Stimulated activated CD8-positive, alpha-beta memory T cell treated with anti-CD3 and anti-CD28 coated beads, Interleukin-15, amount 100 ng/mL, for 1 hour (primary cell): ENCODE measurements at places on chromosomes 5 and 9.

DNA sequence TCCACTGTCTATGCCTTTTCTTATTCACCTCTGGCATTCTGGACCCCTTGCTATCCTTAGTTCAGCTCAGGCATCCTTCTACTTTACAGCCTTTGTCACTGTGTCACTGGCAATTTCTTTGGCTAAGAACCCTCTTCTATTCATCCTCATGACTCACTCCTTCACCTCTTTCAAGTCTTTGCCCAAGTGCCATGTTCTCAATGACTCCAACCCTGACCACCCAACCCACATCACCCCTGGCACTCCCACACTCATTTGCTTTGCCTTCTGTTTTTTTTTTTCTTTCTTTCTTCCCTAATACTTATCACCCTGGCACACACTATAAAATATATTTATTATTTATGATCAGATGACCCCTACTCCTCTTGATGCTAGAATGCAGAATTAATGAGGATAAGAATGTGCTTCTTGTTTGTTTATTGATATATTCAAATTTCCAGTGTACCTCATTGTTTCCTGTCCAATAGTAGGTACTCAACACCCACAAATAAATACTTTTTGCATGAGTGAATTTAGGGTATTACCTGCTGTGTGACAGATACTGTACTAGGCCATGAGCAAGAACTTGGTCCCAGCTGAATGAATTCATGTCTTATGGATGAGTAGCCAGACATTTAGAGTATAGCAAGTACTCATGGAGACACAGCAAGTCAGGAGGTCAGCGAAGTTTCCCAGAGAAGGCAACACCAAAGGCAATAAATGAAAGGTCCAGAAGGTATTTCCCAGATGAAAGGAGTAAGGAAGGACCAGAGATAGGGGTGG, 236.1 kb downstream of the PAPPA start:
- DNase-seq = no peak

DNA sequence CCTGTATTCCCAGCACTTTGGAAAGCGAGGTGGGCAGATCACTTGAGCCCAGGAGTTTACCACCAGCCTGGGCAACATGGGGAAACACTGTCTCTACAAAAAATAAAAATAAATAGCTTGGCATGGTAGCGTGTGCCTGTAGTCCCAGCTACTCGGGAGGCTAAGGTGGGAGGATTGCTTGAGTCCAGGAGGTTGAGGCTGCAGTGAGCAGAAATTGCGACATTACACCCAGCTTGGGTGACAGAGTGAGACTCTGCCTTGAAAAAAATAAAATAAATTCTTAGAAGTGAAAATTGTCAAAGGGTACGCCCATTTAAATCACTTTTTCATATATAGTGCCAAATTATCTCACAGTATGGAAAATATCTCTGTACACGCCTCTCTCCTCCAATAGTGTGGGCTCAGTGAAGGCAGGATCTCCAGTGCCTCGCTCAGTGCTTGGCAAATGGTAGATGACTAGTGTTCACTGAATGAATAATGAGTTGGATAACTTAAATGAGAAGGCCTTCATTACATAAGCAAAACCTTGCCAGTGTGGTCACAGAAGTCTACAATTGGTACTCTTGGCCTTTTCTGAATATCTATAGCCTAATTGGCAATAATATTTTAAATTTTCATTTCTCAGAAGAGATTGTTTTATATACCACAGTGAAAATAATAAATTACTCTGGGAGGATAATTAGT, 9.4 kb upstream of the CCL28 start:
- DNase-seq = no peak

DNA sequence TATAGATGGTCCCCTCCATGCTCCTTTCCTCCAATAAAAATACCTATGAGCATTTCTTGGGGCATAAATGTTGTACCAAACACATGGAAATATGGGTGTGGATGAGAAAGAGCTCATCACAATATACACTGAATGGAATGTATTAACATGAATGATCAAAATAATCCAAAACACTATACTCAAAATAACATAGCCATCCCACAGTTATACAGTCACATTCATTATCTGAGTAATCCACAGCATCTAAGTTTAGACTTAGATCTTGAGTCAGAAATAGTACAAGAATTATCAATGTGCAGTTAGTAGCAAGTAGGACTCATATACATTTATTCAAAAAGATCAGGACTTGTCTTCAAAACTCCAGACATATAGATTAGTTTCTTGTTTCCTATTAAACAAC, 175.2 kb upstream of the NREP start:
- DNase-seq = no peak

DNA sequence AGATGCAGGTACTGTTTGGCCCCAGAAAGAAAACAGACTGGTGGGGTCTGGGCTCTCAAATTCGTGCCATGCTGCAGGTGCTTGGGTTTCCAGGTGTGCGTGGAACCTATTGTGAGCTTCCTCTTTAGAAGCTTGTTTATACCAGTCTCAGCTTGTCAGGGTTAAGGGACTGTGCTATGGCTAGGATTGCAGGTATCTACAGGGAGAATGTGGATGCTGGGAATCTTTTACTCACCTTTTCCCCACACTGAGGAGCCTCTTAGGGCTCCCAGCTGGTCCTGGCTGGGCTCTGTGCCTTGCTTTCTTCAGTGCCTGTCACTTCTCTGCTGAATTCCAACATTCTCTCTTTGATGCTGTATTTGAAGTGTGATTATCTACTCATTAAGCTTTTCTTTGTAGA, 111.8 kb downstream of the WDR70 start:
- DNase-seq = no peak

- DNase-seq = no peak
Measured at GRCh38 chr9:71758785-71759184, 9.5 kb downstream of the CEMIP2 start.

- DNase-seq = no peak
Measured at GRCh38 chr5:14266171-14266570, 123.0 kb downstream of the TRIO start.

GRCh38 chr5:178180141-178180863, 6.9 kb downstream of the GMCL2 start:
- no peak for DNase-seq

GRCh38 chr9:133661846-133662540, 25.8 kb downstream of the DBH start:
- DNase-seq = no peak

- DNase-seq = peak; percentile 54
Measured at GRCh38 chr5:50440651-50441492, at the start of gene EMB. Gene EMB (minus strand): TSS chr5:50441288. CDS start chr5:50441151, 137 bp downstream.

GRCh38 chr5:151317871-151318270, 14.3 kb upstream of the SLC36A3 start:
- no peak for DNase-seq

DNA sequence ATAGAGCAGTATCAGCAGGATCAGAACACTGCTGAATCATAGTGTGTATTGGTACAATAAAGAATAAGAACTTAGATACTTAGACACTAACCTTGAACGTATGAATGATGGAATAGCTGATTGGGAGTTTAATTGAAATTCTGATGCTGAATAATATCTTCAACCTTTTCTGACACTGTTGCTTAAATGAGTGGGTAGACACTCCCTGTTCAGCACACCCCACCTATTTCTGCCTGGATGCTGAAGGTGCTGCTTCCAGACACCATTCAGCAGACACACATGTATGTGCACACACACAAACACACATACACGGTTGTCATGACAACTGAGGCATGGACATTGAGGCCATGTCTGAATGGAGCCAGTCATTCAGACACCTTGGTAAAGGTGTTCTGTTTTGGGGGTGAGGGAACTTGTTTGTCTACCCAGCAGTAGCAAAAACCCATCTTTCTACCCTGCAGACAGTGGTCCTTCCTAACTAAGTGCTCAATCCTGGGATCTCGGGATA, 54.3 kb downstream of the TMEM215 start:
- DNase-seq = no peak

DNA sequence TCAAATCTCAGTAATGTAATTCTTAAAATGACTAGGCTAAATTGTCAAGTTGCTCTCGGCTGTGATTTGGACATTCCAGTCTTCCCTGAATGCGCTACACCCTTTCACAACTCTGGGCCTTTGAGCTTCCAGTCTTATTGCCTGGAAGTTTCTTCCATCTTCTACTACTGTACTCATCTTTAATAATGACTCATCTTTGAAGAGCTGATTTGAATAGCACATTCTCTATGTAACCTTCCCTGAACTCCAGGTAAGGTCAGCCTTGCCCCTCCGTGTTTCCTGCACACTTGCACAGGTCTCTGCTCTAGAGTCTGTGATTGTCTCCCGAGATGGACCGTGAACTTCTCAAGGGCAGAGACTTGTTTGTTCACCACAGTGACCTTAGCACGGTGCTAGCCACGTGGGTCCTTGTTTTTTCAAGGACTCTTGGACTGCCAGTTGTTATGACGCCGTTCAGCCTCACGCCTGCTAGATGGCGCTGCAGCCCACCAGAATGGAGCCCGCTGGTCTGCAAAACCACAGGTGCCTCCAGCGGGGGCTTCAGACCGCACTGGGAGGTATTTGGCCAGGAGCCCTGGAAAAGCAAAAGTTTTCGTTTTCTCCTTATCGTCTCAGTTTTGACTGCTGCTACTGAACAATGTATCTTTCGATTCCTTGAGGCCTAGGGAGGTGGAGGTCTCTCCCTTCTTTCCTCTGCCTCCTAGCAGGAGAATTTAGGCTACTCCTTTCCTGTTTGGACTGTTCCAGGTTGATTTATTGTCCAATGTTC, 44.4 kb downstream of the SEC61B start:
- peak; percentile 30 for DNase-seq

DNA sequence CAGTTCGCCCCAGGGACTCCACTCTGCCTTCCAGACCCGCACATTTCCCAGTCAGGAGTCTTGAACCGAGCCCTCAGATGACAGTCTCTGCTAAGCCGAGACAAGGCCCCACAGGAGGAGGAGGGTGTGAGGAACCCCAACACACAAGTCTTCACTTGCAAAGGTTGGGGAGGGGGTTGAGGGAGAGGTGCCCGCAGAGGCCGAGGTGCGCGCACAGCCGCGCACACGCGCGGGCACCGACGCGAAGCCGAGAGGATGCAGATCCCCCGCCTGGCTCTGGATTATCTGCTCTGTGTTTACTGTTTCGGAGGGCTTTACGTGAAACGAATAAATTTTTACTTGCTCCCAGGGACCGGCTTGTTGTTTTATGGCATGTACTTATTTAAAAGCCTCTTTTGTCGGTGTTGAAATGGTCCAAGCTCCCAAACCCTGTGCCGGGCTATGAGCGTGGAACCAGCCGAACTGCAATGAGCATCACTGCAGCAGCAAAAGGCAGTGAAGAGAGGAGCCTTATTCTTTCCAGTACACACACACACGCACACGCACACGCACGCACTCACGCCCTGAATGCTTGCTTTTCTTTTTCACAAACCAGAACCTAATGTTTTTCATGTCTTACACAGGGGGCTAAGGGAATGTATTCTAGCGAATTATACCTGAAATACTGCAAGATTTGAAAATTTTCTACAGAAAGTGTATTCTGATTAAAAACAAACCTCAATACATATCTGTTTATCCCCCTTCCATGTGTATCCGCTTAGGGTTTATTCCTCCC, 297.7 kb downstream of the PARP8 start:
- no peak for DNase-seq

DNA sequence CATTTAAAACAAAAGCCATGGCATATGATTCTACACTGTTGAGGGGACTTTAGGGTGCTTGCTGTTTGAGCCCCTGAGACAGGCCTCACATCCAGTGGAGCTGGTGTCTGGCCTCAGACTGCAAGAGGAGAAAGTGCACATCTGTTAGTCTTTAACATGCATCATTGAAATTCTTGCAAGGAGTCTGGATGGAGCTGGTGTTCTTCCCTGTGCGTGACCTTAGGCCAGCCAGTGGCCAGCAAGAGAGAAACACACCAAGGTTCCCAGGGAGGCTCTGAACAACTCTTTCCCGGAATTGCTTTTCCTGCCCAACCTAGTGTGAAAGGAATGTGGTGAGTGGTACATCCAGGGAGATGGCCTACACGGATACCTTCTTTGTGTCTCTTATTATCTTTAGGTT, 282.8 kb upstream of the TNC start:
- DNase-seq = no peak

DNA sequence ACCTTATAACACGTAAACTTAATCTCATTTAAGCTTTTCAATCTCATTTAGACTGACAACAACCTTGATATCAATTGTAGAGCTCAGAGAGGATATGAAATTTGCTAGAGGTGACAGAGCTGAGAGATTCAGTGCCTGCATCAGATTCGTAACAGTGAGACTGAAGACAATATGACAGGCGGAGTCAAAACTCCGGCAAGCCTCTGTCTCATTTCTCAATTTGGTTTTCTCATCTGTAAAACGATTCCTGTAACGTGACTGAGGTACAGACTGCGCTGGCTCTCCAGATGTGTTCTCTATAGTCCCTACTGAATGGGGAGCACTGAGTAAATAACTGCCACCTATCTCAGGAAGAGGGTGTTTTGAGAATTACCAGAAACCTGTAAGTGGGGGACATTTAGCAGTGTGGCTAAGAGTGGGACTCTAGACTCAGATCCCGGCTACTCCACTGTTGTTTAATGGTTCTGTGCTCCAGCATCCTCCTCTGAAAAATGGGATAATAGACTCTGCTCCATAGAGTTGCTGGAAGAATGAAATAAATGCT, 3.0 kb upstream of the MCIDAS start:
- no peak for DNase-seq

- DNase-seq = no peak
Measured at GRCh38 chr5:83434946-83435345, 36.6 kb upstream of the VCAN start.

- DNase-seq = no peak
Measured at GRCh38 chr5:15604986-15605385, 105.0 kb downstream of the FBXL7 start.

GRCh38 chr5:74446725-74447241, 193.7 kb downstream of the ENC1 start:
- DNase-seq = no peak

DNA sequence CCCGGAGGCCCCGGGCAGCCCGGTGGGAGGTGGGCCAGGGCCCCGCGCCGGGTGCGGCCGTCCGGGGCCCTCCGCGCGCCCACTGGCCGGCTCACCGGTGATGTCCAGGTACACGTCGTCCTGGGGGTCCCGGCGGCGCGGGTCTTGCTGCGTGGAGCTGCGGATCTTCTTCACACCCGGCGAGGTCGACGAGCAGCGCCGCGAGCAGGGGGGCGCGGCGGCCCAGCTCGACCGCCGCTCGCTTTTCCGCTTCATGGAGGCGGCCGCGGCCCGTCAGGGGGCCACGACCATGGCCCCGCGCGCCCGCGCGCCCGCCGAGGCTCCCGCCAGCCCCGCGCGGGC, 548 bp downstream of the CDC14B start:
- DNase-seq = no peak

GRCh38 chr5:147044572-147045273, 166.2 kb upstream of the PPP2R2B start:
- no peak for DNase-seq

DNA sequence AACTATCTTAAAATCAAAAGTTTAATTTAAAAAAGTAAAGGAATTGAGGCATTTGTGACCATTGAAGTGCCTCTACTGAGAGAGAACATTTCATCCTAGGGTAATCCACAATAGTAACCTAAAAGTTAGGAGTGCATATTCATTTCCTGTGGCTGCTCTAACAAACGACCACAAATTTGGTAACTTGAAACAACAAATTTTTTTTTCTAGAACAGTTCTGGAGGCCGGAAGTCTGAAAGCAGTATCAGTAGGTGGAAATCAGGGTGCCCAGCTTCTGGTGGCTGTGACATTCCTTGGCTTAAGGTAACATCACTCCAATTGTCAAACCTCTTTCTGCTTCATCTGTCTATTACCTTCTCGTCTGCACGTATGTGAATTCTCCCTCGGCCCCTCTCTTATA, 67.1 kb upstream of the SSBP2 start:
- no peak for DNase-seq

- DNase-seq = no peak
Measured at GRCh38 chr9:6441269-6441668, 28.3 kb downstream of the UHRF2 start.

GRCh38 chr9:124045076-124045829, 33.7 kb downstream of the LHX2 start:
- no peak for DNase-seq
